GM06990 (cell line): ENCODE measurements at places on chromosomes 5 and 9.

- no peak for DNase-seq
Observed at GRCh38 chr9:134683714-134684374, 42.2 kb downstream of the COL5A1 start.

- DNase-seq: no peak
Observed at GRCh38 chr9:98652741-98653140, 56.0 kb downstream of the GABBR2 start.

- no peak for DNase-seq
Observed at GRCh38 chr5:121867403-121867802, 15.7 kb downstream of the FTMT start.

- DNase-seq: no peak
Observed at GRCh38 chr9:73782166-73782565, 630.5 kb downstream of the ANXA1 start.

DNA sequence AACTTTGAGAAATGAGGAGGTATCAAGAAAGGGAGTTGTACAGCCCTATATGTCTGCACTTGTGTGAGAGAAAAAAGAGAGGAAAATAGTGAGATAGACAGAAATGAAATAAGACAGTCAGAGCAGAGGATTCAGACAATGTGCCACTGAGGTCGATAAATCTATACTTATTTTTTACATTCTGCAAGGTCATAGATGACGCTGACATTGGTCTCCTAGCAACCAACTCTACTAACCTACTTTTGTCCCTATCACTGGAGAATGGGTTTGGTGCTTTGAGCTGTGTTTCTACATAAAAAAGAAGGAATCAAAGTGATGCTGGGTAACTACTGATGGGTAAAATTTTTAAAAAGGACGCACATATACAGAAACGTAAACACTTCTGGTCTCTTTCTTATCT is 573.3 kb upstream of the RORB start:
- no peak for DNase-seq

DNA sequence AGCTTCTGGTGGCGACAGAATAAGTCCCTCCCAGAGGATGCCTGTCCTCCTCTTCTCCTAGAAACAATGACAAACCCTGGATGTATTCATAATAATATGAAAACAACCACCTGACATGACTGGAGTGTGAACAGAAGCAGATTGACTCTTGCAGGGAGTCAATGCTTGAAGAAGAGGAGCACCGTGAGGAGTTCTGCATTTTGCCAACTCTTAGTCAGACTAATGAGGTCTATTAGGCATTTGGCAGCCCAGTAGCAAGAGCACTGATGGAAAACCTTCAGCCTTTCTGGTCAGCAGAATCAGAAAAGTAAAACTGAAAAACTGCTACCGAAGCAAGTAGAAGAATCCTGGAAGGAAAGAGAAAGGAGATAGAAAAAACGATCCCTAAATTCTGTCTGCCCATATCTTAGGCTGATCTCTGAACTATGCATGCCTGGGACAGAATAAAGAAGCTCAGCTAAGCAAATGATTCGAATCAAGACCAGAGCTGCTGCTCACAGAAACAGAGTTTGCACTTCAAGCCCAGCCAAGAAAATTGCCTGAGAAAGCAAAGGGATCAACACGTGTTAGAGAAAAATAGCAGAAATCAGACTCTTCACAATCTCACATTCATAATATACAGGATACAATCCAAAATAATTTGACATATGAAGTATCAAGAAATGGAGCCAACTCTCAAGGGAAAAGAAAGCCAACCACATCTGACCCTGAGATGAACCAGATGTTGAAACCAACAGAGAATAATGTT is 69.5 kb upstream of the OSMR start:
- DNase-seq: no peak

- DNase-seq: no peak
Observed at GRCh38 chr5:166712447-166713185, 1578.8 kb upstream of the WWC1 start.

DNA sequence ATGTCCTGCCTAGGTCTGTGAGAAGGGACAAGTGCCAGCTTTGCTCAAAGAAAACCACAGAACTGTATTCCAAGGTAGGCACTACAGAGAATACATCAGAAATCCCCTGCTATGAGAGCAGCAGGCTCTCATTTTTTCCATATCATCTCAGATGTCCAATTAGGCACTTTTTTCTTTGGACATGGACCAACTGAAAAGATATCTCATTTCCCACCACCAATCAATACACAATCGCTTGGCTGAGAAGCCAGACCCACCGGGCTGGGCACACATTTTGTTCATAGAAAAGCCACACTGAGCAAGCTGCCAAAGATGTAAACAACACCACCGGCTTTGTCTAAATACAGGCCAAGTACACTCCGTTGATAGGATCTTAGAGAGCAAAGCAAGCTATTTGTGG is 25.9 kb downstream of the STOM start:
- DNase-seq: no peak

GRCh38 chr5:164203581-164204225 is 698.3 kb downstream of the MAT2B start:
- DNase-seq: no peak

DNA sequence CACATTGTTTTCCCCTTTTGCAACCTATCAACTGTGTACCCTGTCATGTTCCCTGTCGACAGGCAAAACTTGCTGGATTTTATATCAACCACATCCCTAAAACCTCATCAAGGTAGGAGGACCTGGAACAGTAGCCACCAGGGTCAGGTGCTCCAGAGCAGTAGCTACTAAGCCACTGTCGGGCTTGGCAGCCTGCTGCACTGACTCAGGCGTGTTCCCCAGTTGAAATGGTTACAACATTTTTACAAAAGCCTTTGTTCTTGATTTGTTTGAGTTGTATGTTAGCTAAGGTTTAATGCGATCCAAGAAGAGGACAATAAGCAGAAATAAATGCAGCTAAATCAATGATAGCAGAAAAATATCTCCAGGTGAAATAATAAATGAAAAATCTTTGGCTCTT is 407.4 kb upstream of the TLE4 start:
- no peak for DNase-seq

DNA sequence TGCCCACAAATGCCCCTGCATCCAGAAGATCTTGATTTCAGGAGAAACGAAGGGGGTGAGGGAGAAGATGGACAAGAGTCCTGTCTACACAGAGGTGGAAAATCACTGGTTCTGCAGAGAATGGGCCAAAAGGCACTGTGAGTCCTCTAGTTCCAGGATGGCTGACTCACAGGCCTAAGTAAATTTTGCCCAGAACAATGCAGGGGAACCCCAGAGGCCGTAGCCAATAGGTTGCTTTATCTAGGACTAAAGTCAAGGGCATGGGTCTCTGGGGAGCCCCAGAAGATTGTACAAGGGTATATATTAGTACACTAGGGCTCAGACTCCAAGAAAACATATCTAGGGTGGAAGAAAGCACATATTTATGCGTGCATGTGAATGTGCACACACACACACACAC is 98.0 kb downstream of the SLIT3 start:
- DNase-seq: no peak

DNA sequence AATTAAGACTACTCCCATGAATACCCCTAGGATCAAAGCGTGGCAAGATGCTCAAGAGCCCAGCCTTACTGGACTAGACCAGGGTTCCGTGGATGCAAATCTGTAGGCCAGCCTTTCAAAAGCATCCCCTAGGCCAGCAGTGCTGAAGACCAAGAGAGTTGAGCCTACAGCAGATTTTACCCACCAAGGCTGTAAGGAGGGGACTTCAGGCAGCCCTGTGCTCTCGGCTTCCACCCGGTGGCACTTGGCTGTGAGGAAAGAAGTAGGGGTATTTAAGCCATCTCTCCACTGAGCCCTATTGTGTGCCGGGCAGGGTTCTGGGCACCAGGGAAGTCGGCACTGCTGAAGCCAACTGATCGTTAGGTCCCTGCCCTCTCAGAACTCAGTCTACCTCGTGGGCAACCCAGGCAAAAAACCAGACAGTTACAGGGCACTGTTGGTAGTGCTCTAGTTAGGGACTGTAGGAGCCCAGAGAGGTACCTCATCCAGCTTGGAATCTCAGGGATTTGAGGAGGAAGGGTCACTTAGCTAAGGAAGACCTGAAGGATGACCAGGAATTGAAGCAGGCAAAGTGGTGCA is 25.5 kb downstream of the TCF7 start:
- DNase-seq: no peak

GRCh38 chr5:79243224-79243623 is 7.3 kb downstream of the JMY start:
- no peak for DNase-seq

DNA sequence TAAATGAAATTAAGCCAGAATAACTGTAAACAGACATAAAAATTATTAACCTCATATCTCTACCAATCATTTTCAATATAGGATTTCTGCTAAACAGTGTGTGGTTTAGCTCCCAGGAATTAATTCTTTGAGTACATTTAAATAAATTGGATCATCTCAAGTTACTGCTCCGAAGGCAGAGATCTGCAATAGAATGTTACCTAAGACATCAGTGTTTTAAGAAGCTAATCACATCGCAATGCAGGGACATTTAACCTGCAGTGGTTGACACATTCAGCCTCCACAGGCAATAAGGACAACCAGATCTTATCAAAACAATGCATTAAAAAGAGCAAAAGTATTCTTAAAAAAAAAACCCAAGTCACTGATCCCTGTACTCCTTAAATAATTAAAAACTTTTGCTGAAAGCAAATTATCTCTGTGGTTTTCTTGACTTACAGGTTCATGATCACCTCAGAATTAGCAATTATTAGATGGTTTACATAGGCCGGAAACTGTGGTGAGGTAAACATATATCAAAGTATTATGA is 45.7 kb downstream of the PRDM6 start:
- DNase-seq: no peak

GRCh38 chr5:150249744-150250143 is 39.8 kb downstream of the CAMK2A start:
- DNase-seq: no peak

GRCh38 chr5:73160239-73160671 is 12.7 kb upstream of the TMEM174 start:
- peak; percentile 56 for DNase-seq

DNA sequence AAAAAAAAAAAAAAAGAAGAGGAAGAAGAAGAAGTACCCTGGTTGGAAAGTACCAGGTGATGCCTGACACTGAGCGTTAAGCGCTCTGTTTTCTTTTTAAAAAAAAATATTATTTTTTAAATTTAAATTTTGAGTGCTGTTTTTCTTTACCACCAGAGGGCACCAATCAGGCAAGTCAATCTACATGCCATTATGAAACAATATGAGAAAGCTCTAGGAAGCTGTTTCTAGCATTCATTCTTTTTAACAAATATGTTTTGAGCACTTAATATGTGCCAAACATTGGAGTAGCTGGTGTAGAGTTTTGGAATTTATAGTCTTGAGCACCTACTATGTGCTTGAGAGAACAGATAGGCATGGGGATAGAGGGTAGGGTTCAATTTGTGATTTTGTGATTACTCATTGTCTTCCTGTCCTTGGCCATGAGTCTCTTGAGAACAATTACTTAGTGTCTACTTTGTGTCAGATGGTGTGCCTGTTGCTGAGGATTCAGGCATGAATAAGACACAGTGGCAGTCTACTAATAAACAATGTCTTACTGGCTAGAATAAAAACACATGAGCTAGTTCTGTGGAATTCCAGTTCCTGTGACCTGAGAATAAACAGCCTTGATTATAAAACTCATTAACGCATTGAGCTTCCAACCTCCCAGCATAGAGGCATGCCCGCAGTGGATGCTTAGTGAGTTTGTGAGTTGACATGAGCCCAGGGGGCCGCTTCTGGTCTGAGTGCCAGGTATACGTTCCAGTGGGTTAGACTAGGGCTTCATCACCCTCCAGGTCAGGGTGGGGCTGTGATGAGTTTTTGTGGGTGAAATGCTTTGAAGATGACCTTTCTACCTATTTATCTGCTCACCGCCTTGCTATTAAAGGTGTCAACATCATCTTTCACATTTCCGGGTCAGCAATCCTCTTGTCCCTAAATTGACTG is 3.0 kb upstream of the UBE2R2 start:
- peak; percentile 39 for DNase-seq

- no peak for DNase-seq
Observed at GRCh38 chr5:67032921-67033664, 163.5 kb downstream of the CD180 start.

- no peak for DNase-seq
Observed at GRCh38 chr5:140146523-140146842, 20.7 kb downstream of the IGIP start.

DNA sequence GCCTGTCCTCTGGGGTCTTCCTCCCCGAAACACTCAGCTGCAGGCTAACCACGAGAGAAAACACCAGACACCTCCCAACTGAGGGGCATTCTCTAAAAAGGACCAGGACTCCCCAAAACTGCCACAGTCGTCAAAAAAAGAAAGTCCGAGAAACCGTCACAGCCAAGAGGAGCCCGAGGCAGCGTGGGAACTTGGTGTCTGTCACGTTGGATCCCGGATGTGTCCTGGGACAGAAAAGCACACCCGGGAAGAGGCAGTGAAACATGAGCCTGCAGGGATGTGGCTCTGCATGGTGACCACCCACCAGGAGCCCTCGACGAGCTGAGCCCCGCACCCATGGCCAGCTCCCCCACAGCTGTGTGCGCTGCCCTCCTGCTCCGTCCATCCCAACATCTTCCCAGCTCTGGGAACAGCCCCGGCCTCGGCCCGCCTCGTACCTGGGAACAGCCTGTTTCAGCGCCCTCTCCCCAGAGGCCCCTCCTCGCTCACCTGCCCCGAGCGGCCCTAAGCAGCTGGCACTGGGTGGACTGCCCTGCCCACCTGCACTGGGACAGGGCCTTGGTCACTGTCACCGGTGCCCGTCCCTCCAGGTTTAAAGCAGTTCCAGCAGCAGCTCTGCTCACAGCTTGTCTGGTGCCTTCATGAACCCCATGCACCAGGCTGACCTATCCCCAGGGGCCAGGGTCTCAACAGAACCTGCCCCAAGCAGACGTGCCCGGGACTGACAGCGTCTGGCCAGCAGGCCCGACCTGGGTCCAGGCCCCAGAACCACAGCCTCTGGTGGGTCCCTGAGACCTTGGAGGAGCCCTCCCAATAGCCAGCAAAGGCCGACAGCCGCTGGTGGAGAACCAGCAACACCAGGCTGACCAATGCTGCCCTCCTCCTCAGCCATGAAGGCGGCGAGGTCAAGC is 10.9 kb downstream of the SLC12A7 start:
- no peak for DNase-seq

DNA sequence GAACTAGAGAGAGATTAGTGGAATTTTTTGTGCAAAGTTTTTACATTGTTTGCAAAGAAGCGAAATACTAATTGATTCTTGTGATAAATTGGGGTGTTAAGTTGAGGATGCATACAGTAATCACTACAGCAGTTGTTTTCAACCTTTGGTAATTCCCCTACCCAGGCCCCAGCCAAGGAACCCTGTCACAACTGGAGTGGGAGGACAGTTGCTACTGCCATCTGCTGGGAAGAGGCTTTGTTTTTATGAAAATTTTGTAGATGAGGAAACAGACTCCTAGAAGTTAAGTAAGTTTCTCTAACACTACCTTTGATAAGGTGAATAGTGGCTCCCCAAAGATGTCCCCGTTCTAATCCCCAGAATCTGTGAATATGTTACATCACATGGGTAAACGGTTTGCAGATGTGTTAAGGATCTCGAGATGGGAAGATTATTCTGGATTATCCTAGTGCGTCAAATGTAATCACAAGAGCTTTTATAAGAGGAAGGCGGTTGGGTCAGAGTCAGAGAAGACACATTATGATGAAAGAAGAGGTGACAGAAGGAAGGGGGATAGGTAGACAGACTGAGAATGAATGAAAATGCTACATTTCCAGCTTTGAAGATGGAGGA is 34.0 kb upstream of the PPP1R2B start:
- no peak for DNase-seq

- no peak for DNase-seq
Observed at GRCh38 chr5:88863523-88863922, 19.5 kb downstream of the MEF2C start.
